ENCODE measurements at places on chromosomes 5 and 9.

GRCh38 chr9:14212697-14213420 lies 101.1 kb downstream of the NFIB start:
- no peak for DNase-seq

DNA sequence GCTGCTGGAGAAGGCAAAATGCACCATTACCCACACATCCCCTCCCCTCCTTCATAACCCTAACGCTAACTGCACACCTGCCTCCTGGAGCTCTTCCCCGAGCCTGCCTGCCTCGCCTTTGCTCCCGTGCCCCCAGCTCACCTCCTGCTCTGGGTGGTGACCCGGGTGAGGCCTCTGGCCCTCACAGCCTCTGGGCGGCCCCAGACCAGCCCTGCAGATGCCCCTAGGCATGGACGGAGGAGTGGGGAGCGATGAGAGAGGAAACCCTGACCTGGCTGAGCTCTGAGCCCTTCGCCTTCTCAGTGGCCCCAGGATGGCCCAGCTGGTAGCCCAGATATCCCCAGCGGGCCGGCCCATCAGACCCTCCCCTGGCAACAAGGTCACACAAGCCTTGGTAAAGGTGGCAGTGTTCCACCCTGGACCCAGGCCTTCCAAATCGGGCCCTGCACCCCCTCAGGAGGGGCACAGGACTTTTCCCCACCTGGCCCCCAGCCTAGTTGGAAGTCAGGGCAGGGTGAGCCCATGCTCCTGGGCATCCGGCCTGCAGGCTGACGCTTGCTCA lies 14.5 kb upstream of the CAMSAP1 start:
- no peak for DNase-seq

DNA sequence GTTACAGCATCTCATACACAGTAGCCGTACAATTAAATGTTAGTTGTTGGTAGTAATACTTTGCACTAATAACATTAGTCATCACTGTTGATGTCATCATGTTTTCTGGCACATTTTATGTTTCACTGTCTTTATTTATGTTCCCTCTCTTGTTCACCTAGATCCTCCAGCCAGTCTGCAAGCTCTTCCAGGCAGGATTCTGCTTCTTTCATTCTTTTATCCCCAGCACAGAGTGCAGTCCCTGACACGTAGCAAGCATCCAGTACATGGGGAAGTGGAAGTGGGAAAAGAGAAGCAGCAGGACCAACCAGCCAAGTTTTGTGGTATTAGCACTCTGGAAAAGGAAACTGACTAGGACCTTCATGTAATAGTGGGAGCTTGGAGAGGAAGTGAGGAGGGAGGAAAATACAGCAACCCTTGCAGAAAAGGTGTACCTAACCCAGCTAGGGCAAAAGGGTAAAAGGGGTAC lies 89.7 kb upstream of the SLC44A1 start:
- DNase-seq: no peak

GRCh38 chr9:137136261-137136880 lies 2.6 kb upstream of the GRIN1 start:
- DNase-seq: no peak

GRCh38 chr5:14167211-14167845 lies 24.2 kb downstream of the TRIO start:
- no peak for DNase-seq

- no peak for DNase-seq
These were observed 71.5 kb upstream of the PLPP6 start for GRCh38 chr9:4590430-4591122.

DNA sequence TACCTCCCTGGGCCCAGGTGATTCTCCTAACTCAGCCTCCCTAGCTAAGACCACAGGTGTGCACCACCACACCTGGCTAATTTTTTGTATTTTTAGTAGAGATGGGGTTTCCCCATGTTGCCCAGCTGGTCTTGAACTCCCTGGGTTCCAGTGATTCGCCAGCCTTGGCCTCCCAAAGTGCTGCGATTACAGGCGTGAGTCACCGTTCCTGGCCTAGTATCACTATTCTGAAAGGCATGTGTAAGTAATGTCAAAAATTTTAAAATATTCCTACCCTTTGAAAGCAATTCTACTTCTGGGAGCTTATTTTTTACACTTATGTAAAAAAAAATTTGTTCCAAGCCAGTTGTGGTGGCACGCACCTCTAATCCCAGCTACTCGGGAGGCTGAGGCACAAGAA lies 27.1 kb upstream of the TLE1 start:
- DNase-seq: no peak

DNA sequence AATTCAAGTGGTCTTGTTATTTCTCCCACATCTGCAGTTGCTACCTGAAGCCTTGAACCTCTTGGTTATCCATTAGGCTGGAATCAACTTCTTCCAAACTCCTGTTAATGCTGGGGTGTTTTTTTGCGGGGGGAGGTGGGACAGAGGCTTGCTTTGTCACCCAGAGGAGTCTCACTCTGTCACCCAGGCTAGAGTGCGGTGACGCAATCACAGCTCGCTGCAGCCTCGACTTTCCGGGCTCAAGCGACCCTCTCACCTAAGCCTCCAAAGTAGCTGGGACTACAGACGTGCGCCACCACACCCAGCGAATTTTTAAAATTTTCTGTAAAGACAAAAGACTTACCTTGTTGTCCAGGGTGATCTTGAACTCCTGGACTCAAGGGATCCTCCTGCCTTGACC lies 4.4 kb downstream of the SCGB3A1 start:
- DNase-seq: no peak

DNA sequence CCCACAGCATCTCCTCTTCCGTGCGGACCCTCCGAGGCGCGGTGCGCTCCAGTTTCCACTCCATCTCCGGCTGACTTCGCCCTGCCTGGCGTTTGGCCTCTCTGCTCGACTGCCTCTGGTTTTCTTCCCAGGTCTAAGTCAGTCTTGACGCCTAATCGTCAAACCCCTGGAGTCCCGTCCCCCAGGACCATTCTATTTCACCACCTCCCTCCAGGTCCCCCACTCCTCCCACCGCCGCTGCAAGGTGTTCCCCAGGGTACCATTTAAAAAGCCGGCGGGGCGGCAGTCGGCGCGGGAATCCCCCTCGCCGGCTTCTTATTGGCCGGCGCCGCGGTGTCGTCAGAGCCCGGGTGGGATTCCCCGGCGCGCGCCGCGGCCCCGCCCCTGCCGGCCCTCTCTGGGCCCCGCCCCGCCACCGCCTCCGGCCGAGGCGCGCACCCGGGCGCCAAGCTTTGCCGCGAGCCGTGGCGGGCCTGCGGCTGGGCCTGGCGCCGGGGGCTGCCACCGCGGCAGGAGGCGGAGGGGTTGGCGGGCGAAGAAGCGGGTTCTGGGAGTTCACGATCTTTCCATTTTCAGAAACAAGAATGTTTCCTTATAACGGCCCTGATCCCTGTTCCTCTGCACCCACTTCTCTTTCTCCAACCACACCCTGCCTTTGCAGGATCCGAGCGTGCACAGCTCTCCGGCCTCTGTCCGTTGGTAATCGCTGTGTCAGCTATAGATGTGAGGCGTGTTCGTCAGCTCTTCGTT lies at the start of gene CDC20B:
Gene CDC20B (minus strand): TSS at position 241 of the 750 bp plus-strand sequence. CDS start 177 bp downstream, at position 64.
- peak; percentile 87 for DNase-seq
